ENCODE measurements at places on chromosomes 13 and 19. TPM values are rescaled to one million over a fixed set of nuclear protein-coding genes. Genes with fewer than 3 reads are reported as not detected.

The OSCAR gene
- total RNA-seq = 0.91 TPM

The ONECUT3 gene
- total RNA-seq = 0.03 TPM

The DPY19L3 gene
- total RNA-seq = 12.8 TPM

The SBK3 gene
- not detected for total RNA-seq

The CYP4F12 gene
- 98.6 TPM for total RNA-seq

The PPM1N gene
- total RNA-seq = 0.86 TPM

- no peak for DNase-seq
These were observed 4.9 kb upstream of the KLK15 start for GRCh38 chr19:50838239-50838638.

GRCh38 chr19:55228403-55229031 lies at the start of gene TMEM86B:
TMEM86B (minus strand) TSS chr19:55228763; CDS start chr19:55228741, 22 bp downstream.
- peak; percentile 83 for DNase-seq

DNA sequence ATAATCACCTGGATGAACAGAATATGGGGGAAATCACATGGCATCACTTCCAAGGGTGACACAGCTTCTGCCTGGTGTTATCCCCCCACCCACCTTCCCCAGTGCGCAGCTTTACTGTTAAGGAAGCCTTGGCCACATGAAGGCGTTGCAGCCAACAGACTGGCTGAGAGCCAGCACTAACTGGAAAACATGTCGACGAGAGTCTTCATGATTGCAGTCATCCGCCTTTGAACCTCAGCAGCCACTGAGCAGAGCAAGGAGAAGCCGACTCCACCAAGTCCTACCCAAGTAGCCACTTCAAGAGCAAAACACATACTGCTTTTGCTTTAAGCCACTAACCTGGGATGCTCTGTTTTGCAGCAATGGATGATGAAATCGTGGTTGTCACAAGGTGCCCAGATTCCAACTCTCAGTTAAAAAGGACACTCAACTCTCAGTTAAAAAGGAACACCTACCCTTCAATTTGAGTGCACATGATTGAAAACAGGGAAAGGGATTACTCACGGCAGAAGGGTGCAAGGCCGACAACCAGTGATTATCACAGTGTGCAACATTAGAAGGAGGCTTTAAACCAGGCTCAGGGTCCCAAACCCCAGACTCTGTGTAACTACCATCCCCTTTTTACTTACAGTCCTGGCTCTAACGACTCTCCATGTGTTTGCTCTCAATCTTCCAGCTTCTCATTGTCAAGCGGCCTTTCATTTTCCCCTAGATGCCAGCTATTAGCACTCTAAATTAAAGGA lies 149.1 kb downstream of the KLF12 start:
- DNase-seq = no peak

DNA sequence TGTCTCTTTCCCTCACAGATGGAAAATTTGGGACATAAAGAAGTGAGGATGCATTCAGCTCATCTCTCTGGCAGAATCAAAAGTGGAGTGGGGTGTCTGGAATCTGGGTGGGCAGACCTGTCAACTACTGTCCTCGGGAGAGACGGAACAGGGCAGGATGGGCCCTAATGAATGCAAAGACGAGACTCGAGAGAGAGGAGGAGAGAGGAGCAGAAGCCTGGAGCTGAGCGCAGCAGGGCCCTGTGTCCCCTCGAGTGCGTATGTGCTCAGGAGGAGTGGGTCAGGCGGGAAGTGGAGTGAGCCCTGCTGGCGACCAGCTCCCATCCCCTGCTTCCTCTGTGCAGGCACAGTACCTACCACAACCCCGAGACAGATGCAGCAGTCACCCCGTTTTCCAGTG lies 78.9 kb downstream of the TEX29 start:
- DNase-seq = peak; percentile 27

DNA sequence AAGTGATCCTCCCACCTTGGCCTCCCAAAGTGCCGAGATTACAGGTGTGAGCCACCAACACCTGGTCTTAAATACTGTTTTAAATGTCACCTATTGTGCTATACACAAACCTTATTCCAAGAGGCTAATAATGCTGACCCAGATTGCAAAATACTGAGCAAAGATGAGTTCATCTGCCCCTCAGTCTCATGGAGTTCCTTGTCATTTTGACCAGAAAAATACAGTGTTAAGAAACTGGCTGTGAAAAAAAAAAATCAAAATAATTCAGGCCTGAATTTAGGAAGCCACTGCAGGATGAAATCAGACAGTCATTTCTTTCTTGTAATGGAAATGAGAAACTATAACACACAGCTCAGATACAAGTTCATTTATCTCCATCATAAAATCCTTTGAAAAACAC lies 59.9 kb downstream of the TBC1D4 start:
- DNase-seq = no peak

- no peak for DNase-seq
These were observed 3.9 kb downstream of the UNC13A start for GRCh38 chr19:17684256-17684655.

DNA sequence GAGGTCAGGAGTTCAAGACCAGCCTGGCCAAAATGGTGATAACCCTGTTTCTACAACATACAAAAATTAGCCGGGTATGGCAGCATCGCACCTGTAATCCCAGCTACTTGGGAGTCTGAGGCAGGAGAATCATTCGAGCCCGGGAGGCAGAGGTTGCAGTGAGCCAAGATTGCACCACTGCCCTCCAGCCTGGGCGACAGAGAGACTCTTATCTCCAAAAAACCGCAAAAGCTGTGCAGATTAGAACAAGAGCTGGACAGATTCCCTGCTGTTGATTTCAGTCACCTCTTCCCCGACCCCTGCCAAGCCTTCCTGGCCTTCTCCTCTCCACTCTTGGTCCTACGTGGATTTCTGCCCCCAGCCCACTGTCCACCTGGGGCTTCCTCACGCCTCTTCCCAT lies 8.3 kb downstream of the CAMSAP3 start:
- DNase-seq = no peak

DNA sequence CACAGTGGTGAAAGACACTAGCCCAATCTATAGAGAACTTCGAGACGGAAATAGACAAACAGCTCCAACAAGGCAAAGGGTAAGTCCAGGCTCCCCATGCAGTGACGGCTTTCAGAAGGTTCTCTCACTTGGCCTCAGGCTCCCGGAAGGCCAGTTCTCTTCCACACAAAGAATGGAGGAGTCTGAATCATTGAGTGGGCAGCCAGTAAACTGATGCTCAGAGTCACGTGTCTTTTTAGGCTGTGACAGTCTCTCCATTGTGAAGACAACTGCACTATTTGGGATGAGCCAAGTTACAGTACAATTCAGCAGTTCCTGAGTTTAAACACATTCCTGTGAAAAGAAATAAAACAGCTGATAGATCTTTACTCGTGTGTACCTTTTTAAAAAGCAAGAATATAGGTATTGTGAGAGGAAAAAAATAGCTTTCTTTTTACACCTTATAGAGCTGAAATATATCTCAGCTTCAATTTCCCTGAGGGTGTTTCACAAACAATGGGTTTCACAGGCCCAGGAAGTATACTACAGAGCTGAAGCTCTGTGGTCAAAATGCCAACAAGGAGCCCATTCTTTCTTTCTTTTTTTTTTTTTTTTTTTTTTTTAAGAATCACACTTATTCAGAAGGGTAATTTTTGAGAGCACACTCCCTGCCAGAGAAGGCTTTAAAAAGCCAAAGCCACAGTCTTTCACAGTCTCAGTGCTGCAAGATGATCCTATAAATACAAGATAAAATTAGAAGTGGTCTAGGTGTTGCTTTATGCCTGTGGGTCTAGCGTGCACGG lies 135.1 kb downstream of the FREM2 start:
- DNase-seq = no peak

DNA sequence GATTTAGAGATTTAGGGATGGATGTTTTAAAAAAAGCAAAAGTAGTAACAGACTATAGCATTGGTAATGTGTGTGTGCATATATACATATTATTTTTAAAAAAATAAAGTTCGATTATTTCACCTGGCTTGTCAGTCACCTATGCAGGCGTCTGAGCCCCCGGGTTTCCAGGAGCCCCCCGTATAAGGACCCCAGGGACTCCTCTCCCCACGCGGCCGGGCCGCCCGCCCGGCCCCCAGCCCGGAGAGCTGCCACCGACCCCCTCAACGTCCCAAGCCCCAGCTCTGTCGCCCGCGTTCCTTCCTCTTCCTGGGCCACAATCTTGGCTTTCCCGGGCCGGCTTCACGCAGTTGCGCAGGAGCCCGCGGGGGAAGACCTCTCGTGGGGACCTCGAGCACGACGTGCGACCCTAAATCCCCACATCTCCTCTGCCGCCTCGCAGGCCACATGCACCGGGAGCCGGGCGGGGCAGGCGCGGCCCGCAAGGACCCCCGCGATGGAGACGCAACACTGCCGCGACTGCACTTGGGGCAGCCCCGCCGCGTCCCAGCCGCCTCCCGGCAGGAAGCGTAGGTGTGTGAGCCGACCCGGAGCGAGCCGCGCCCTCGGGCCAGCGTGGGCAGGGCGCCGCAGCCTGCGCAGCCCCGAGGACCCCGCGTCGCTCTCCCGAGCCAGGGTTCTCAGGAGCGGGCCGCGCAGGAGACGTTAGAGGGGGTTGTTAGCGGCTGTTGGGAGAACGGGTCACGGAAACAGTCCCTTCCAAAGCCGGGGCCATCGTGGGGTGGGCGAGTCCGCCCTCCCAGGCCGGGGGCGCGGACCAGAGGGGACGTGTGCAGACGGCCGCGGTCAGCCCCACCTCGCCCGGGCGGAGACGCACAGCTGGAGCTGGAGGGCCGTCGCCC lies 840 bp upstream of the CCNA1 start:
- no peak for DNase-seq

DNA sequence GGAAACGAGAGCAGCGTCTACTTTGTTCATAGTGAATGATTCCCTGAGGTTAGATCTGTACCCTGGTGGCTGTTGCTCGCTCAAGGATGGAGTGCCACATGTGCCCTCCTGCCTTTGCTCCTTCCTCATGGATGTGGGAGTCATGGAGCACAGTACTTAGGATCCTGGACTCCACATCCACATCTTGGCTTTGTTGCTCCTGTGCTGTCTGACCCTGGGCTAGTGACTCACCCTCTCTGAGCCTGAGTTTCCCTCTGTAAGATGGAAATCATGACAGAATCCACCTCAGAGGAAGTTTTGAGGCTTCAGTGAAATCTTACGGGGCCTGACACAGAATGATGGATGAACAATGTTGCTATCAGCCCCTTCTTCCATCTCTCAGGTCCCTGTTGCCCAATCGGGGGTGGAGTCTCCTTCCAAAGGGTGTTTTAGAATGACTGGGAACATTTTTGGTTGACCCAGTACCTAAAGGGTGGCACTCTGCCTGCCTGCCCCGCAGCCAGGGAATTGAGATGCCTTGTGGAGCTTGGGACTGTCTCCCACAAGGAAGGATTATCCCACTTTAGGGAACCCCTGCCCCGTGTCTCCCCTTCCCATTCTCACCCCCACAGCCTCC lies 9.8 kb upstream of the TIMM50 start:
- no peak for DNase-seq

DNA sequence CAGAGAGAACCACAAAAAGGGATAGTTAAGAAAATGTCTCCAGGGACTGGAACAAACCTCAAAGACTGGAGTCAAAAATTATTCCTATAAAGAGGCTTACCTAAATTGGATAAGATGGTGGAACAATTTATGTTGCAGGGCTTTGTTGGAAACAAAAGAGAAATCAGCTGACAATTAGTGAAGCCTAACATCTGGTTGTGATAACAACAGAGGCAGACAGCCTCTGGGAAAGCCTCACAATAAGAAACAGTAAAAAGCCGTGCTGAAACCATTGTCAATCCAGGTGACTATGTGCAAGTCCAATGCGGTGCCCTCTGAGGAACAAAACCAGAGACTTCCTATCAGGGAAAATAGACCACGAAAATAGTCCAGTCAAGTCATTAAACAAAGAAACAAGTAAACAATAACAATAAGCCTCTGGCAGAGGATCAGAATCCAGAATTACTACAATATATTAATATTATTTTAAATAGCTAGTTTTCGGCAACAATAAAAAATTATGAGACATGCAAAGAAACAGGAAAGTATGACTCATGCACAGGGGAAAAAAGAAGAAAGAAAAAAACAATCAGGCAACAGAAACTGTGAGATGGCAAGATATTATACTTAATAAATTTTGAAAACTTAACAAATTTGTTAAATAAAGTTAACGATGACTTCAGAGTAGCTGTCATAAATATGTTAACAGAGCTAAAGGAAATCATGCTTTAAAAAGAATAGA lies 99.7 kb upstream of the RXFP2 start:
- DNase-seq = no peak

Data from left lobe of liver (tissue), 2 donors.